ENCODE measurements at places on chromosomes 12 and 14.

GRCh38 chr12:32455607-32456071, 56.3 kb downstream of the FGD4 start:
- DNase-seq: no peak

DNA sequence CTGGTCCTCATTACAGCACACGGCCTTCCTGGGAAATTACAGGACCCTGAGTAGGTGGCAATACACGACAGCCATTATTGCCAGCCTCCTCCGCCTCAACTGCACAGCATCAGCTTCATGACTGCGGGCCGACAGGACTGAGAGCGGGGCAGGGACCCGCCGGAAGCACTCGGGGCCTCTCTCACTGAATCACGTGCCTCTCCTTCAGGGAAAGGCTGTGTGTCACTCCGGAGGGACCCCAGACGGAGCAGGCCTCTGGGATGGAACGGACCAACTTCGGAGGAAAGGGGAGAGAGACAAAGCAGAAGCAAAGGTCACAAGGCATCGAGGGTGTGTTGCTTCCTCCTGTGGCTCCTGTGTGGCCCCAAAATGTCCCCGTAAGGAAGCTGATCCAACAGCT, 90.0 kb downstream of the RNF34 start:
- DNase-seq: no peak

DNA sequence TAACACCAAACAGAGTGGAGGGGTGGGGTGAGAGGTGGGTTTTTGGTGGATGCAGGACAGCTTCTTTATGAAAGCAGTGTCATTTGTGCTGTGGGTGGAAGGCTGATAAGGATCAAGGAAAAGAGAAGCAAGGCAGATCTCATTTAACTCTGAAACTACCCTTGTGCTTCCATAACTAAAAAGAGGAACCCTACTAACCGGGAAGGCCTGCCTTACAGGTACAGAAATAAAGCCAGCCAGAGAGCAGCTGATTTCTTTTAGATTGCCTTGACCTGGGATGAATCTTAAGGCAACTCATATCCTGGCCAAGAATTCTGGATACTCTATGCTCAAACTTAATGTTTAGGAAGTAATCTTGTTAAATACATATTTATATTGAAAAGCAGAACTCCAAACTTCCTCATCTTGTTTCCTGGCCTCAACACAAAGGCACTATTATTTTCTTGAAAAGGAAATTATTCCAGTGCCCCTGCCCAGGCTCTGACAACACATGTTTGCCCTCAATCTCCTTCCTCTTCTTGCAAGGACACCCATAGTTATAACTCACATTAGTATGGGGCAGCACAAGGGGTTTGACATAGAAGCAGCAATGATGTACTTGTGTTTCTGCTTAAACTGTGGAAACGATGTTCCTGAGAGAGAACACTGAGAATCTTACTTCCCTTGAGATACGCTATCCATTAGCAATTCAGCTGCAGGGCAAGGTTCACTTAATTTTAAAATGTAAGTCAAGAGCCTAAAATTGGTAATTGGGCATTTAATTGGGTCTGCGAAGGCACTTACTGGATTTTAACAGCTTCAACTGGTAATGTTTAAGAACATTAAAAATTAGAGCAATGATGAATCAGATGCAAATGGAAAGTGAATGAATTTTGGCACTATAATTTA, 173.7 kb downstream of the STXBP6 start:
- no peak for DNase-seq

GRCh38 chr12:120497524-120498150, 1.7 kb downstream of the DYNLL1 start:
- no peak for DNase-seq

DNA sequence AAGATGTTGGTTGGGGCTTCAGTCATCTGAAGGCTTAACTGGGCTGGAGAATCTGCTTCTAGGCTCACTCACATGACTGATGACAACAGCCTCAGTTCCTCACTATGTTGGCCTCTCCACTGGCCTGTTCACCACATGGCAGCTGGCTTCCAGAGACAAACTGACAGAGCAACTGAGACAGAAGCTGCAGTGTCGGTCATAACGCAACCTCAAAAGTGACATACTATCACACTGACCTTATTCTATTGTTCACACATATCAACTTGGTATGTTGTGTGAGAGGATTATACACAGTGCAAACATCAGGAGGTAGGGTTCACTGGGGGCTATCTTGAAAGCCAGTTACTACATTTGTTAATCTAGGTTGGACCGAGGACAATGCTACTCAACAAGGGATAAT, 92.9 kb downstream of the PAWR start:
- no peak for DNase-seq

- no peak for DNase-seq
Observed at GRCh38 chr14:95956601-95957460, 80.2 kb downstream of the TUNAR start.

- DNase-seq: no peak
Observed at GRCh38 chr12:80861641-80862378, 75.9 kb downstream of the LIN7A start.

DNA sequence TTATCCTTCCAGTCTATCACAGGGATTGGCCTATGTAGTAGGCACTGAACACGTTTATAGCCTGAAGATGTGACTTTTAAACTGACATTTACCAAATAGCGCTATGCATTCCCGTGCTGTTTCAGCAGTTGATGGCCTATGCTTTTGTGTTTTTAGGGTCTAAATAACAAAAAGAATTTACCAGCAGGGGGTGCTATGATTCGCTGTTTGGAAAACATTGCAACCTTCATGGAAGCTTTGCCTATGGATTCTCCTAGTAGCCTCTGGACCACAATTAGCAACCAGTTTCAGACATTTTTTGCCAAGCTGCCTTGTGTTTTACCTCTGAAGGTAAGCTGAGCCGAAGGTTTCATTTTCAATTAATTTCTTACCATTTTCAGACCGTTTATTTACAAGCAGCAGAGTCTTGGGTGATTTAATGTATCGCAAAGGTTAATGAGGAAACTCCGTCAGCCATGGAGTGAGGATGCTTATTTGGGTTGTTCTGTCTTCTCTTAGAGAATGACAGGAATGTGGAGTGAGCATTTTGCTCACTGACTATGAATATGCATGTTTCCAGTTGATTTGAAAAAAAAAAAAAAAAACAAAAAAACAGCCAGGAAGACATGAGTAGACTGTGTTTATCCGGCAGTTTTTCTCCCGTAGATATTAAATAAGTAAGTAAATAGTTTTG, 133.1 kb downstream of the PRIMA1 start:
- DNase-seq: no peak

DNA sequence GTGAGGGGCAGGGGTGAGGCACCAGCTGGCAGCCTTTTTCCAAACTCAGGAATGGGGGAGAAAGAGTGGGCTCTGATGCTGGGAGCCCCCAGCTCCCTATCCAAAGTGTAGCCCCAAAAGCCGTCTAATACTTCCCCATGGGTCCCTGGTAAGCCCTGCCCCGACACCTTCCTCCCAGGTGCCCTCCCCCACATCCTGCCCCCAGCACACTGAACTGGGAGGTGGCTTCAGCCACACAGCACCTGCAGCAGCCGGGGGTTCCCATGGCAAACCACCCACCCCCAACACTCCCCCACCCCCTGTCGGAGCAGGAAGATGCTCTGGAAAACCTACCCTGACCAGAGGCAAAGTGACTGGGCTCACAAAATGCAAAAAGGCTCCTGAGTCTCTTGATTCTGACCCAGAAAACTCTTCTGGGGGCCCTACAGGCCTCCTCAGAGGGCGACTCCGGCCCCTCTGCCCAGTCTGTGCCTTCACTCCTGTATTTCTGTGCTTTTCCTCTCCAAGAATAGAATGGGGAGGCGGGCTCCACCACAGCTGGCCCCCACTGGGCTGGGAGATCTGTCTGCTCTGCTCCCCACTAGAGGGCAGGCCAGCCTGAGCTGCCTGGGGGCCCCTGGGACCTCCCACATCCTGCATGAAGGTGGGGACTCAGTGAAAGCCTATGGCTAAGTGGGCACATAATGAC, 81.6 kb downstream of the ITPK1 start:
- DNase-seq: peak; percentile 14

DNA sequence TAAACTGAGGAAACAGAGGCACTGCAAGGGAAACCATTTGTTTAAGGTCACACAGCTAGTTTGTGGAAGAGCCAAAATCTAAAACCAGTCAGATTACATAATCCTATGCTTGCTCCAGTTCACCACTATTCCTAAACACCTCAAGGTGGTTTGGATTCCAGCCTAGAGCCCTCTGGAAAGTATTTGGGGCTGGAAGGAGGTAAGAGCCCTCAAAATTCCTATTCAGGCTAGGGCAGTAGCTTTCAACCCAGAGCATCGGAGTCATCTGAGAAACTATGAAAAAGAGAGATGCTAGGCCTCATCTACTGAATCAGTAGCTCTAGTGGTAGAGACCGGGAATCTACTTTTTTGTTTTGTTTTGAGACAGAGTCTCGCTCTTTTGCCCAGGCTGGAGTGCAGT, 16.0 kb upstream of the SPPL3 start:
- DNase-seq: no peak

DNA sequence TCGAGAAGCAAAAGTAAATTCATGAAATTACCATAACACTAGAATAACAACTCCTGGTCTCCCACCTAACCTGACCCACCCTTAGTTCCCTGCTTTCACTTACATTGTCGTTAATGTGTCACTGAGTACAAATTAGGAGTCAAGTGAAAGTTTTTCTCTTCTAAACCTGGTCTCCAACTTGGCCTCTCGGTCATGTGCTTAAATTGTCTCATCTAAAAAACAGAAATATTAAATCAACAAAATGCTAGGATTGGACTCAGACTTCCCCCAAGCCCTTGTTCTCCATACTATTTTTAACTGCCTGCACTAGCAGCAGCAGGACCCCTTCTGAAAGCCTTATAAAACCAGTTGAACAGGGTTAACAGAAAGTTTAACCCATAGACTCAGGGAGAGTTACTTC, 1.8 kb upstream of the BTG1 start:
- DNase-seq: no peak

DNA sequence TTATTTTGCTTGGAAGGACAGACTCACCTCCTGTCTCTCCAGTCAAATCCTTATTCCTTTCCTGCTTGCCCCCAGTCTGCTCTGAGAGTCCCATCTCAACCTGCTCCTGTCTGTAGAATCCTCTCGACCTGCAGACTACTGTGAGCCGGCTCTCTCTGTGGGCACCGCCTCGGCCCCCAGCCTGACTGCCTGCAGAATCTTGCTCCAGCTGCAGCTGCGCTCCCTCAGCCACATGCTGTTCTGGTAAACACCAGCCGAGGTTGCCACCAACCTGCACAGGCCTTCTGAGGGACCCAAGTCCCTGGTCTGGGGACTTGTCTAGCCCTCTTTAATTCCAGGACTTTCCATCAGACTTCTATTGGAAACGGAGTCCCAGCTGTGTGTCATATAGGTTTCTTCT, 44.8 kb upstream of the PRMT8 start:
- no peak for DNase-seq
